GM13976 (cell line): ENCODE measurements at places on chromosomes 3 and 15.

- no peak for DNase-seq
Measured at GRCh38 chr3:179067839-179068238, 3.8 kb downstream of the ZMAT3 start.

GRCh38 chr15:72197460-72198355 is at the start of gene GRAMD2A:
Gene GRAMD2A, minus strand, starts transcription at chr15:72197787.
- DNase-seq, result peak; percentile 85

- DNase-seq, result no peak
Measured at GRCh38 chr15:68983961-68984481, 30.5 kb upstream of the NOX5 start.

DNA sequence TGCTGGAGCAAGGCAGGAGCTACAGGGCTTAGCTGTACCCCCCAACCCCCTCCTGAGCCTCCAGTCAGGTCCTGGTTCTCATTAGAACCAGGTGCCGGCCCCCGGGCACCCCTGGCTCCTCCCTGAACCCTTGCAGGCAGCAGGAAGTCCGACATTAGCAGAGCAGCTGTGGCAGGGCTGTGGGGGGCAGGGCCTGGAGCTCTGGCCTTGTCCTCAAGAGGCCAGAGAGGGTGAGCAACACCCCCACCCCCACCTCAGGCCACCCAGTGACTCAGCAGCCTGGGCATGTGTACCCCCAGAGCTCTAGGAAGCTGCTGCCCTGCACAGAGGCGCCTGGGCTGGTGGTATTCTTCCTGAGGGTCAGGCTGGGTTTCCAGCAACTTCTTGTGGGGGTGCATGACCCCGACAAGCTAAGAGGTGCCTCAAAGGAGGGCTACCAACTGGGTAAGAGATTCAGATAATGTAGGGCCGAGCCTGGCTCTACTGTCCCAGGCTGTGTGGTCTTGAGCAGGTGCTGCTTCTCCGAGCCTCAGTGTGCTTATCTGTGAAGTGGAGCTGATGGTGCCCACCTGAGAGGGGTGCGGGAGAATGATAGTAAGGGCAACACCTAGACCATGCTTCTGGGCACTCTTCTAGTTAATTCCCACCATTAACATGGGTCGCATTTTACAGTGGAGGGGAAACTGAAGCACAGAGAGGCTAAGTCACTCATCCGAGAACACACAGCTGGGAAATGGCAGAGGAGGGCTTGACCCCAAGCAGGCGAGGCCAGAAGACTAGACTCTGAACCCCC is 16.0 kb downstream of the H1-8 start:
- no peak for DNase-seq

GRCh38 chr15:89917442-89918101 is 4.8 kb upstream of the ARPIN start:
- no peak for DNase-seq

GRCh38 chr3:66028457-66028856 is 10.3 kb downstream of the MAGI1 start:
- no peak for DNase-seq

DNA sequence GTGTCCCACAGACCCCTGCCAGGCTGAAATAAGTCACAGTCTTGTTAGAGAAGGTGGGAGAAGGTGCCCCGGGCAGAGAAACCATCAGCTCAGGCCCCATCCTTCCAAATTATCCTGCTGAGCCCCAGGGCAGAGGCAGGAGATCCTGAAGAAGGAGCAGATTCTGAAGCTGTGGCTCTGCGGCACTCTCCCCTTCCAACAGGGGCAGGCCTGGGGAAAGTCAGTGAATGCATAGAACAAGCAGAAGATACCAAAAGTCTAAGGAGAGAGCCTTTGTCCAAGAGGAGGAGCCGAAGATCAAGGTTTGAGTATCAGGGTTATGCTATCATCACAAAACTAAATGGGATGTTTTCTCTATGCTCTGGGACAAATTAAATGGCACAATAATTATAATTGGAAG is 249.3 kb downstream of the XXYLT1 start:
- DNase-seq, result no peak

DNA sequence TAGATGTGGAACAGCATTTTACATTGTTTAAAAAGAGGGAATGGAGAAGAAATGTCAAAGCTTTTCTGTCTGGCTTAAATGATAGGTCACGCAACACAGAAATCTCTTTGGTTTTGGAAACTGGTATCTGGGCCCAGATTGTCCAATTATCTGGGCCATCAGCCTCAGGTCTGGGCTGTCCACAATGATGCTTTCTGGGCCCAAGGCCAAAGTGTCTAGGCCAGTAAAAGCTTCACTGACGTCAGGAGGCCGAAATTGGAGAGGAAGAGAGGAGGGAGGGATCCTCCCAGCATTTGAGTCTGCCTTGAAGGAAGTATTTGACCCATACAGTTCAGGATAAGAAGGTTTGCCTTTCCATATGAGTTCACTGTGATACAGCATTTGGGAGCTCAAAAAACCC is 60.7 kb upstream of the ALDH1A3 start:
- no peak for DNase-seq

DNA sequence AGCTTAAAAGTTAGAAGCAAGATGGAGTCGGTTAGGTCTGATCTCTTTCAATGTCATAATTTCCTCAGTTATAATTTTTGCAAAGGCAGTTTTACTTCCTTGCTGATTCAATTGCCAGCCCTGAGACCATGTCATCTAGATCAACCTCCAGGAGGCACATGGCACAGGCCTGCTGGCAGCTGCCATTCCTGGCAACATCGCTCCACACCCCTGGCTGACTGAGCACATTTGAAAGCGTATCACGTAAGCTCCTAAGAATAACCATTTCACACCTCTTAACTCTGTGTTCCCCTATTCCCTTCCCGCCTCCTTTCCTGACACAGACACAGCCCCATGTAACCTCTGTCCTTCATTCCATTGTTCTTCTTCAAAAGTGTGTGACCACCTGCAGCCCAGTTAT is 313.9 kb upstream of the CTNNB1 start:
- DNase-seq, result no peak

DNA sequence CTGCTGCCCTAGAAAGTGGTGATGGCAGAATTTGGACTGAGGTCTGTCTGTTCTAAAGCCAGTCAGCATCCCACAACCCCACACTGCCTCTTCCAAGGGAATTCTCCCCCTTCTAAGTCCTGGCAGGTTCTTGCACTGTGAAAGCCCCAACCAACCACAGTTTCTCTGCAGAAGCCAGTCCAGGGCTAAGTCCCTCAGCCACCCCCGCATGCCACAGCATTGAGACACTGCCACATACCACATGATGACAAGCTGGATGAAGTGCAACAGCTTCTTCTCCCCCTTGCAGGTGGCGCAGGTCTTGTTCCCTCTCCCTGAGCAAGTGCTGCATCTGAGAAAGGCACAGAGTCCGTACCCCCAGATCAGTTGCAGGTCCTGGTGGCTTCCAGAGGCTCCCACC is 18.6 kb downstream of the SSUH2 start:
- no peak for DNase-seq

- no peak for DNase-seq
Measured at GRCh38 chr3:183275418-183275817, 22.4 kb downstream of the B3GNT5 start.

DNA sequence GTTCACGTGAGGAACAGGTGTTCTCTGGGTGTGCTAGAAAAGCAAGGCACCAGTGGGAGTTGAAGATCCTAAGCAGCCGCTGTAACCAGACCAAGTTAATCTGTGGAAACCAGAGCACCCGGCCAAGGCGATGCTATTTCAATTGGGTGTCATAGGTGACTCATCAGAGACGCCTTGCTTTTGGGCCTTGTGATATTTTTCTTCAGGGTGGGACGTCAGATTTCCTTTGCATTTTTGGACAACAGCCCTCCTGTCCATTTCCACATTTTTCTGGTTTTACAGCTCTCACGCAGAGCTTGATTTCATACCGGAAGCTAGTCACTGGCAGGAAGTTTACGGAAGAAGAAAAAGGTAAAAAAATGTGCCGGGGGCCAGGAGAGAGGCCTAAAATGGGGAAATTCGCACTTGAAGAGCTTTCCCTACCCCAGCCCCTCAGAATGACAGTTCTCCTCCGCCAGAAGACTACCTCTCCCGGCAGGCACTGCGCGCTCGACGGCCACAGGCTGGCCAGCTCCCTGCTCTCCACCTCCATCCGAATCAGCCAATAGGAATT is 471 bp upstream of the KBTBD8 start:
- DNase-seq, result no peak

- DNase-seq, result no peak
Measured at GRCh38 chr3:46094506-46094905, 67.2 kb upstream of the XCR1 start.

GRCh38 chr3:170768334-170768801 is 101.6 kb downstream of the RPL22L1 start:
- no peak for DNase-seq

GRCh38 chr3:11814663-11815062 is 32.0 kb downstream of the TAMM41 start:
- DNase-seq, result no peak

DNA sequence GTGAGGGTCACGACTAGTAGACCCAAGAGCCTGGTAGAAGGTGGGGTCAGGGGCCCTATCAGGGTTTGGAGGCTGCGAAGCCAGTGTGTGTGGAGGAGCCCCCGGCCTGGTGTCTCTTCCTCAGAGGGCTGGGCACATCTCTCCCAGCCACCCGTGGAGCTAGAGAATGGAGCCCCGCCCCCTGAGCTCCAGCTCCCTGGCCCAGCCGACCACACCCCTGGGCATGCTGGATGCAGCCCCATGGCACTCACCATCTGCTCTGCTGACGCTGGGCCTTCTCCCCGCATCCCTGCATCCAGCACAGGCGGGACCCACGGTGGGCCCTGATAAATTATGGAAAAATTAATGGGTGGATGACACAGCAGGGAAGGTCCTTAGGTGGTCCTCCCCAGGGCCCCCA is 17.5 kb downstream of the ANKRD63 start:
- DNase-seq, result no peak
